Thymus (tissue), 14 donors: ENCODE measurements at places on chromosomes 11 and 22. TPM values are rescaled to one million over a fixed set of nuclear protein-coding genes. Genes with fewer than 3 reads are reported as not detected.

DNA sequence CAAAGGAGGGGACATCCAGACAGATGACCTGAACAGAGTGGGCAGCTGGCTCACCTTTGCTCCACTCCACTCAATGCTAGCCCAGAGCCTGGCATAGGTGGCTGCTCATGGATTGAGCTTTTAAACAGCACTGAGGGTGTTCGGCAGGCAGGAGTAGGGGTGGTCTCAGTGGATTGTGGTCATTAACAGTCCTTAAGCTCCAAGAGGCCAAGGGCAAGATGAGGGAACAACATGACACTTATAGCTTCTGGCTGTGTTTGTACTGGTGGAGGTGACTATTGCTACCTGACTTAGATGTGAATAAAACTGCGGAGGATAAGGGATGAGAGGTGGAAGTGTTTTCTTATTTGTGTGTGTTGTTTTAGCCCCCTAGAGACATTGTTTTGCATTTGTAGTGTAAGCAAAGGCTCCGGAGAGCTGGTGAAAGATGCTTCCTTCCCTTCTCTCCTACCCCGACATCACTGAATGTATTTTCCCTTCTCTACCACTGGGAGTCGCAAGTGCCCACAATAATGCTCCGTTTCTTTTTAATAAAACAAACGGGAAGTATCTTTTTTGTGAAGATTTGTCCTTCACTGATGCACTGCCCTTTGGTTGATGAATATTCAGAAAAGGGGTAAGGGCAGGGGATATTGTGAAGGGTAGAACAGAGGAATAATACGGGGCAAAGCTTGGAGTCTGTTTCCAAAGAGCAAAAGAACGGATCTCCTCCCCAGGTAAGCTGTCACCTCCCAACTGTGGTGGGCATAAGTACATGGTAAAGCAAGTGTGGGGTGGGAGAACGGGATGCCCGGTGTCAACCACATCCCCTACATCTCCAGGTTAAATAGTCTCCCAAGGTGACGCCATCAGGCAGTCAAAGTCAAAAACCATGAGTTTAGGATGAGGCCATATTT is 27.5 kb upstream of the MTNR1B start:
- DNase-seq = no peak

DNA sequence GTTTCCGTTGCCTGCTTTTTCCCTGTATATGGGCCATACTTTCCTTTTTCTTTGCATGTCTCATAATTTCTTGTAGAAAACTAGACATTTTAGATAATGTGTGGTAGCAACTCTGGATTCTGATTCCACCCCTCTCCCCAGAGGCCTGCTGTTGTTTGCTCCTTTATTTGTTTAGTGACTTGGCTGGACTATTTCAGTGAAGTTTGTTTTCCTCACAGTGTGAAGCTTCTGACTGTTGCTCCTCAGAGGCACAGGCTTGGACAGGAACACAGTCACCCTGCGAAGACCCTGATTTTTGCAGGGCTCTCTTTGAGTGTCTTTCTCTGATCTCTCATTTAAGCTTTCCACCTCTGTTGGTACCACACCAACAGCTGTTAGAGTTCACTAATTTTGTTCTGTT is 72.5 kb downstream of the SWAP70 start:
- DNase-seq = no peak

- DNase-seq = no peak
Observed at GRCh38 chr11:117641008-117641915, 155.8 kb downstream of the DSCAML1 start.

DNA sequence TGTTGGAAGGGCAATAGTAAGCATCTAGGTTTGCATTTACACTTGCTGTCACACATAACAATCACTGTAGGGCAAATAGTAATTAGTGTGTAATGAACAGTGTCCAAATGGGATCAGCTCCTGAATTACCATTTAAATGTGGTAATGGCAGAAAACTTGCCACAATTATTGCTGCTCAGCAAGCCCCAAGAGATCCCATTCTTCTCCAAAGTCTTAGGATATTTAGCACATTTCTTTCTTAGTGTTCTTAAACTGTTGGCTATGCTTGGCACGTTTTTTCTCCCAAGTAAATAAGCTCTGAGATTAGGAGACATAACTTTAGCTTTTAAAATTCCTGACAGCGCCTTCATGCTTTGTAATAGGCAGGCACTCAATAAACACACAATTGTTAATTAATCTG is 1037.0 kb downstream of the DLG2 start:
- DNase-seq = no peak

The DBX1 gene
- polyA plus RNA-seq = not detected

DNA sequence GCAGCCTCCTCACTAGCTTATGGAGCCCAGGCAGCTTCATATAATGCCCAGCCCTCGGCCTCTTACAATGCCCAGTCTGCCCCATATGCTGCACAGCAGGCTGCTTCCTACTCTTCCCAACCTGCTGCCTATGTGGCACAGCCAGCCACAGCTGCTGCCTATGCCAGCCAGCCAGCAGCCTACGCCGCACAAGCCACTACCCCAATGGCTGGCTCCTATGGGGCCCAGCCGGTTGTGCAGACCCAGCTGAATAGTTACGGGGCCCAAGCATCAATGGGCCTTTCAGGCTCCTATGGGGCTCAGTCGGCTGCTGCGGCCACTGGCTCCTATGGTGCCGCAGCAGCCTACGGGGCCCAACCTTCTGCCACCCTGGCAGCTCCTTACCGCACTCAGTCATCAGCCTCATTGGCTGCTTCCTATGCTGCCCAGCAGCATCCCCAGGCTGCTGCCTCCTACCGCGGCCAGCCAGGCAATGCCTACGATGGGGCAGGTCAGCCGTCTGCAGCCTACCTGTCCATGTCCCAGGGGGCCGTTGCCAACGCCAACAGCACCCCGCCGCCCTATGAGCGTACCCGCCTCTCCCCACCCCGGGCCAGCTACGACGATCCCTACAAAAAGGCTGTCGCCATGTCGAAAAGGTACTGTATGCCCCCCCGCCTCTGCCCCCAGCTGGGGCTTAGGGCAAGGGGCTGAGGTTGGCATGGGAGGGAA is 8.8 kb downstream of the RBM14 start:
- DNase-seq = no peak

- DNase-seq = no peak
Observed at GRCh38 chr11:93039531-93040240, 70.2 kb downstream of the MTNR1B start.

DNA sequence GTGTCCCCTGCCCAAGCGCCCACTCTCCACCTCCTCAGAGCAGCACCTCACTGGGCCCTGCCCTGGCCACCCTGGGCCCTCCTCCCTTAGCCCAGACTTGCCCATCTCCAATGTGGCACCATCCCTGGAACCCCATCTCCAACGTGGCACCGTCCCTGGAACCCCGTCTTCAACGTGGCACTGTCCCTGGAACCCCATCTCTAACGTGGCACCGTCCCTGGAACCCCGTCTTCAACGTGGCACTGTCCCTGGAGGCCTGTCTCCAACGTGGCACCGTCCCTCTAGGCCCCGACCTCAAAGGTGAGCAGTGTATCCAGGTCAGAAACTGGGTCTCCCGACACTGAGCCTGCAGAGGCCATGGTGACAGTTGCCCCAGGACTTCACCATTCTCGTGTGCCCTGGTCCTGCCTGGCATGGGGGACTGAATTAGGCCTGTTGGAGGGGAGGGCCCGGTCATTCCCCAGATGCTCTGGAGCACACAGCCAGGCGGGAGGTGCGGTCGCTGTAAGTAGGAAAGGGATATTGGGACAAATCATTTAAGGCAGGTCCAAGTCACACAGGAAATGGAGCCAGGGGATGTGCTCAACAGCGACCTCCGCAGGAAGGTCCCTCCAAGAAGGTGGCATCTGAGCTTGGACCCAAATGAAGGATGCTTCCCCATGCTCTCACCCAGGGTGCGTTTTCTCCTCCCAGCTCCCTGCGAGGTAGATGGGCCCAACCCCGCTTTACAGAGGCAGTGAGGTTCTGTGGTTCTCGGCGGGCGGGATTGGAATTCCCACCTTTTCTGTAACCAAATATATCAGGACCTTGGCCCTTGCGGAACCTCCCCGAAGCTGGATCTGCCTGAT is 2.4 kb upstream of the CTSD start:
- DNase-seq = no peak
